K562 (cell line): ENCODE measurements at places on chromosomes 1 and 21. TPM values are rescaled to one million over a fixed set of nuclear protein-coding genes. Genes with fewer than 3 reads are reported as not detected.

The AJAP1 gene
- not detected in 2 replicates for polyA plus RNA-seq

The ITLN2 gene
- polyA plus RNA-seq = not detected in 2 replicates

The DNAH14 gene
- 129 and 137 TPM in 2 replicates for polyA plus RNA-seq

The ACBD3 gene
- polyA plus RNA-seq = 21.4 and 21.5 TPM in 2 replicates

The RGS16 gene
- polyA plus RNA-seq = 0.53 and 0.66 TPM in 2 replicates

The SLC25A34 gene
- polyA plus RNA-seq = 0.22 and 0.57 TPM in 2 replicates

The UBE2G2 gene
- polyA plus RNA-seq = 200 and 297 TPM in 2 replicates

The FAM72D gene
- 21.4 and 24.1 TPM in 2 replicates for polyA plus RNA-seq

The PHACTR4 gene
- 18.2 and 18.5 TPM in 2 replicates for polyA plus RNA-seq

The SLC9C2 gene
- 0.05 TPM in 1 of 2 replicates, not detected in the other for polyA plus RNA-seq

The PIGR gene
- polyA plus RNA-seq = not detected in 2 replicates

The C1orf105 gene
- not detected in 2 replicates for polyA plus RNA-seq

The CNIH3 gene
- polyA plus RNA-seq = 0.22 and 0.70 TPM in 2 replicates

The FNDC5 gene
- polyA plus RNA-seq = 0.12 and 0.24 TPM in 2 replicates

The ADARB1 gene
- 6.7 and 12.8 TPM in 2 replicates for polyA plus RNA-seq

The SRM gene
- polyA plus RNA-seq = 143 and 176 TPM in 2 replicates

The OR10Z1 gene
- polyA plus RNA-seq = 0.01 and 0.08 TPM in 2 replicates
